ENCODE measurements at places on chromosomes 2 and 18.

- H3K4me1 ChIP-seq = peaks cover 3% of the 10 kb centered on the region
- H3K36me3 ChIP-seq = no peaks in the 10 kb centered on the region
- no peaks in the 10 kb centered on the region for H3K27me3 ChIP-seq
- H3K4me3 ChIP-seq = no peak overlapping the region
These were observed 84.4 kb downstream of the PIK3C3 start for GRCh38 chr18:42039396-42039795.

DNA sequence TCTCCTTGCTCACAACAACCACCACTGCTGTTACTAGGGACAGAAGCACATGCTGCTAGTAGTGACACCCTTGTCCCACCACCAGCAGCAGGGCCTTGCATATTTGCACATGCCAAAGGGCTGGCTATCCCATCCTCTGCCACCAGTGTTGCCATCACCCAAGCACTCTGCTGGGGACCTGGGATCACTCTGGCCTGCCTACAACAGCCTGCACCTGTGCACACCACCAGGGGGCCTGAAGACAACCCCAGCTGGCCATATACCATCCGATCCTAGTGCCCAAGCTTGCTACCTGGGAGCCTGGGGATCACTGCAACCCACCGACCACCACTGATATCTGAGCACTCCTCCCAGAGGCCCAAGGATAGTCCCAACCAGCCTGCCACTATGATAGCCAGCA lies 99.9 kb upstream of the FANCL start:
- DNase-seq = no peak
- no peak overlapping the region for H3K4me3 ChIP-seq
- no peaks in the 10 kb centered on the region for H3K4me1 ChIP-seq
- peaks cover 7% of the 10 kb centered on the region for H3K27me3 ChIP-seq
- no peak overlapping the region for H3K27ac ChIP-seq
- H3K36me3 ChIP-seq = peaks cover 16% of the 10 kb centered on the region

DNA sequence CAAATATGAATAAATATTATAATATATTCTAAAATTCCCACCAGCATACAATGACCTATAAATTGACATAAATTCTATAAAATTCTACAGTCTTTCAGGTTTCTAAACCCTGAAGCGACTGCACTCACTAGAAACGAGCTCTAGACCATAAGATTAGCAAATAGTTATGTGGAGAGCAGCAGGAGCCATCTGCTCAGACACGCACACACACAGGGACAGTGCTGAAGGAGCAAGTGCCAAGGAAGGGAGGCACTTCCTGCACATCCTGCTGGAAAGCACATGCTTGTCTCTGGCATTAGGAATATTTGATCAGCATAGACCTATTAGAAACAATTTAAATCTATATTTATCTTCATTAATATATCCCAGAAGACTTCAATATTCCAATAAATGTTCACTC lies 713.9 kb upstream of the CDH2 start:
- no peak for DNase-seq
- H3K4me3 ChIP-seq = no peak overlapping the region
- H3K27ac ChIP-seq = no peak overlapping the region
- H3K27me3 ChIP-seq = no peaks in the 10 kb centered on the region
- no peaks in the 10 kb centered on the region for H3K36me3 ChIP-seq

DNA sequence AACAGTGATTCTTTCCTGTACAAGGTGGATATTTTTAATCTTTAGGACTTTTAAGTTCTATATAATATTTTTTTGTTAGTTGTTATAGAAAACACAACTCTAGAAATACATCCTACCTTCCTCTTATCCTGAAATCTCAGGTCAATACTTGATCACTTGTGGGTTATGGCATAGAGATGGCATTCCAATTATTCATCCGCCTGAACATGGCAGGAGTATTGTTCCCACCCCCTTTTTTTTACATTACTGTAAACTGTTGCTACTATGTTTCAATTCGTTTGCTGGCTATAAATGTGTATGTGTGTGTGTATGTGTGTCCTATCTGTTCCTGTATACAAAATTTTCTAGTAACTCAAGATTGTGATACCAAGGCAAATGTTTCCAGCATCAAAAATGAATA lies 43.3 kb upstream of the FN1 start:
- no peaks in the 10 kb centered on the region for H3K36me3 ChIP-seq
- no peaks in the 10 kb centered on the region for H3K4me1 ChIP-seq
- DNase-seq = no peak
- H3K27ac ChIP-seq = no peak overlapping the region

GRCh38 chr2:219476652-219477151 lies 22.0 kb upstream of the GMPPA start:
- H3K36me3 ChIP-seq = peaks cover 12% of the 10 kb centered on the region
- no peak overlapping the region for H3K27ac ChIP-seq
- peaks cover 5% of the 10 kb centered on the region for H3K4me1 ChIP-seq
- H3K4me3 ChIP-seq = no peak overlapping the region

DNA sequence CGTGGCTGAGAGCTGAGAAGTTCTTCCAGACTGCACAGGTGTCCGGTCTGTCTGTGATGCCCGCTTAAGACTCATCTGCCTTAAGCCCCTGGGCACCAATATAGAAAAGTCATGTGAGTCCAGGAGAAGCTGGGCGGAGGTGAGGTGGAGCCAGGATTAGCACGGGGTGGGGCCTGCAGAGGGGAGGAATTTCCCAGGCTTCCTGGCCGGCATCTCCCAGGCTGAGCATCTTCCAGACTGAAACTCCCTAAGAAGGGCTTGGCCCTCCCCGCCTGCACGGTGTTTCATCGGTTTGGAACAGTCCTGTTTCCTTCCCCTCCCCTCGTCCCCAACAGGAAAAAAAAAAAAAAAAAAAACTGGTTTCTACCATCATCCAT lies 270.3 kb downstream of the ATAD2B start:
- H3K4me3 ChIP-seq = no peak overlapping the region
- H3K27ac ChIP-seq = no peak overlapping the region
- H3K4me1 ChIP-seq = peaks cover 8% of the 10 kb centered on the region
- DNase-seq = no peak
- no peaks in the 10 kb centered on the region for H3K36me3 ChIP-seq

GRCh38 chr18:67476585-67476984 lies 39.9 kb downstream of the DSEL start:
- H3K4me1 ChIP-seq = no peaks in the 10 kb centered on the region
- H3K4me3 ChIP-seq = no peak overlapping the region
- DNase-seq = no peak
- H3K27ac ChIP-seq = no peak overlapping the region

DNA sequence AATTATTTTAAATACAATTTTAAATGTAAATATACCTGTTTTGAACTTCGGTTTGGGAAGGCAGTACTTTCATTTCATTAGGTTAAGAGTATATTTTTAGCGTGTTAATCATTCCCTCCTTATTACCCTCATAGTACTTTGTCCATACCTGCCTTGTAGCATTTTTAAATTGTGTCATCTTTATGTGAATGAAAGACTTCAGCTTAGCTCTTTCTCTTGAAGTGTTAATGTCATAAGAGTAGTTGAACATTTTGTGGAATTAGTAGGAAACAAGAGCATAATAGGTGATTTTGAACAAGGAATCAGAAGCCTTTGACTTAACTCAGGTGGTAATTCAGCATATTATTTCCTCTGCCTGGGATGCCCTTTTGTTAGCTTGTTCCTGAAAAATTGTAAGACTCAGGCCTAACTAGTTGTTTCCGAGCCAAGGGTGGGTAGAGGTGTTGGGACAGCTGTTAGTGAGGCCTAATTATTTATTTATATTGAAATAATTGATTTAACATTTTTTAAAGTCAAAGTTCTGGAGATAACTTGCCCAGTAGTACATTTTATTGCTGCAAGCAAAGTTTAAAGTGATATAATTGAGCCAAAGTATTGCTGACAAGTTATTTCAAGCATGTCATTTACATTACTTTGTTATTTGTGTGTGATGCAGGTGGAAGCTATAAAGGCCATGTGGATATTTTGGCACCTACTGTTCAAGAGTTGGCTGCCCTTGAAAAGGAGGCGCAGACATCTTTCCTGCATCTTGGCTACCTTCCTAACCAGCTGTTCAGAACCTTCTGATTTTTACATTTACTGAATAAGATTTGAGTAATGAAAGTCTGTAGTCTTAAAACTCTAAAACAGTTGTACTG lies 38.7 kb downstream of the DDX1 start:
- H3K4me3 ChIP-seq = no peak overlapping the region
- peaks cover 5% of the 10 kb centered on the region for H3K4me1 ChIP-seq
- no peak for DNase-seq

DNA sequence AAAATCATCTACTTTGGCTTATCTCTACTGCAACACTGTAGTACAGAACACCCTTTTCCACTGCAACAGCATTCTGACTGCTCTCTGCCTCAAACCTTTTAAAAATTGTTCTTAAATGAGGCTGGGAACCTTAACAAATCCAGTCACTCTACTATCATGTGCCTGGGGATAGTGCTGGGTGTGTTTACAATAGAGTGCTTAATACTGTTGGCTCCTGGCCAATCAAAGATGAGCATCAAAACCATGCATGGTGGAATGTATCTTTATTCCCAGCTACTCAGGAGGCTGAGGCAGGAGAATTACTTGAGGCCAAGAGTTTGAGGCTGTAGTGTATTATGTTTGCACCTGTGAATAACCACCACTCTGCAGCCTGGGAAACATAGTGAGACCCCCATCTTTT lies 7.4 kb downstream of the ANKAR start:
- H3K27ac ChIP-seq = no peak overlapping the region
- H3K4me1 ChIP-seq = peaks cover 43% of the 10 kb centered on the region
- H3K4me3 ChIP-seq = no peak overlapping the region
- DNase-seq = no peak

- H3K4me1 ChIP-seq = no peaks in the 10 kb centered on the region
- no peak overlapping the region for H3K4me3 ChIP-seq
- no peaks in the 10 kb centered on the region for H3K36me3 ChIP-seq
- H3K27ac ChIP-seq = no peak overlapping the region
These were observed 25.1 kb upstream of the ME2 start for GRCh38 chr18:50853863-50854271.

GRCh38 chr18:54783139-54783538 lies 45.1 kb upstream of the RAB27B start:
- DNase-seq = no peak
- peaks cover 4% of the 10 kb centered on the region for H3K27me3 ChIP-seq
- H3K4me1 ChIP-seq = no peaks in the 10 kb centered on the region
- H3K27ac ChIP-seq = no peak overlapping the region
- no peak overlapping the region for H3K4me3 ChIP-seq

GRCh38 chr2:64866797-64867196 lies 122.4 kb upstream of the SLC1A4 start:
- H3K36me3 ChIP-seq = no peaks in the 10 kb centered on the region
- peak overlapping the region; percentile 31 for H3K4me3 ChIP-seq
- no peak for DNase-seq
- H3K27ac ChIP-seq = no peak overlapping the region

DNA sequence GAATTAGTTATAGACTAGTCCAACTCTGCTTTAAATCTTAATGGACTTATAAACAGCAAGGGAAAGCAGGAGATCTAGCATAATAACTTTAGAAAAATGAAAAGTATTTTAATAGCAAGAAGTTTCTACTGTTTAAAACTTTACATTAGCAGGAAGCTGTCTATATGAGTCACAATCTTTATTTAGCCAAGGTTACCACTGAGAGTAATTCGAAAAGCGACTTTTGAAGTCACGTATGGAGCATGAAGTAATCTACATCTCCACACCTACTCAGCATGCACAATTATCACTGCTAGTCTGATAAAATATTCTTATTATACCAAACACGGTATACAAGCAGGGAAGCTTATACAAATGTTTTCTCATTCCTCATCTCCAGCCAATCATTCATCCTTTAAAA lies 515.4 kb upstream of the SOX11 start:
- no peaks in the 10 kb centered on the region for H3K4me1 ChIP-seq
- H3K27ac ChIP-seq = no peak overlapping the region
- H3K27me3 ChIP-seq = no peaks in the 10 kb centered on the region

- DNase-seq = no peak
- no peaks in the 10 kb centered on the region for H3K27me3 ChIP-seq
- H3K4me1 ChIP-seq = no peaks in the 10 kb centered on the region
- no peaks in the 10 kb centered on the region for H3K36me3 ChIP-seq
- H3K4me3 ChIP-seq = no peak overlapping the region
These were observed 275.9 kb upstream of the MAP2 start for GRCh38 chr2:209147981-209148380.

DNA sequence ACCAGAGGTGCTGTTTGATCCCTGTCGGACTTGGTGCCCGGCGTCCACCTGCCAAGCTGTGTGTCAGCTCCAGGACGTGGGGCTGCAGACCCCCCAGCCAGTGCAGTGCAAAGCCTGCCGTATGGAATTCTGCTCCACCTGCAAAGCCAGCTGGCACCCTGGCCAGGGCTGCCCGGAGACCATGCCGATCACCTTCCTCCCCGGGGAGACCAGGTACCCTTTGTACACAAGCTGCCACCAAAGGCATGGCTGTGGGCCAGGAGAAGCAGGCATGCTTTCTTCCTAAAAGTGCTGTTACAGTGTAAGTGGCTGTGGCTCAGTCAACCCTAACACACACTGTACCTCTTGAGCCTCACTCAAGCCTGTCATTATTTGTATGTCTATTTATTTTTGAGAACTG lies 103.3 kb downstream of the RNF144A start:
- no peaks in the 10 kb centered on the region for H3K27me3 ChIP-seq
- no peaks in the 10 kb centered on the region for H3K4me1 ChIP-seq
- no peak overlapping the region for H3K27ac ChIP-seq
- H3K4me3 ChIP-seq = no peak overlapping the region
- H3K36me3 ChIP-seq = no peaks in the 10 kb centered on the region

DNA sequence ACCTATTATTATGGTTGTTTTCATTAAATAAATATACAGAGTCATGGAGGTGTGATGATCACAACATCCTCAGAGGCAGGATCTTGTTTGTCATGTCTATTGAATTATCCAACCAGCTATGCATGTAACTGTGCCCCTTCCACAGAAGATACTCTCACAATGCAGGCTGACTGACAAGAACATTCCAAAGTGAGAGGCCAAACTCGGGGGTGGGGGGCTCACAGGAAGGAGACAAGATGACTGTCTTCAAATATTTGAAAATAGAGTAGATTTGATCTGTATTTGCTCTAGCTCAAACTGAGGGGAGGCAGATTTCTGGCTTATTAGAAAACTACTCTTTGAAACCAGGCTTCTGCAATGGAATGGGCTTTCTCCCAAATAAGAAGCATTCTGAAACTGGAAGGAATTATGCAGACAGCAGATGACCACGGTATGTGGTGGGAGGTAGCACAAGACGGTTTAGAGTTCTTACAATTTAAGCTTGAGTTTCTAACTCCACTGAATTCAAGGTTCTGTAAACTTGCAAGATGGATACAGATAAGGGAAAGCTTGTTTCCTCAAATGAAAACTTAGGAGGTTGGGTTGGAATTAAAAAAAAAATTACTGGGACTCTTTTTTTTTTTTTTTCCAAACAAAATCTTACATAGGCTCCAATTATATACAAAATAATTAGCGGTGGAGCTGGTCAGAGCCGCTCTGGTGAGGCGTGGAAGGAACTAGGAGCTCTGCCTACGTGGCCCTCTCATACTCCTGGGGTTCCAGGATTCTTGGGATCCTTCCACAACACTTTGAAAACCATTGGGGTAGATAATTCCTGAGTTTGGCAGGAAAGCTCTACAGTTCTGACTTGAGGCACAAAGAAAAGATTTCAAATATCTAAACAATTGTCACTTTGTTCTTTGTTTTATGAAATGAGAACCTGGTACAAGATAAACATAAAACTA lies 79.3 kb downstream of the PLA2R1 start:
- H3K27ac ChIP-seq = no peak overlapping the region
- H3K4me1 ChIP-seq = no peaks in the 10 kb centered on the region
- H3K27me3 ChIP-seq = peaks cover 9% of the 10 kb centered on the region
- H3K36me3 ChIP-seq = no peaks in the 10 kb centered on the region
- no peak overlapping the region for H3K4me3 ChIP-seq
